Frontal cortex (tissue), 4 donors: ENCODE measurements at places on chromosomes 12 and 14.

DNA sequence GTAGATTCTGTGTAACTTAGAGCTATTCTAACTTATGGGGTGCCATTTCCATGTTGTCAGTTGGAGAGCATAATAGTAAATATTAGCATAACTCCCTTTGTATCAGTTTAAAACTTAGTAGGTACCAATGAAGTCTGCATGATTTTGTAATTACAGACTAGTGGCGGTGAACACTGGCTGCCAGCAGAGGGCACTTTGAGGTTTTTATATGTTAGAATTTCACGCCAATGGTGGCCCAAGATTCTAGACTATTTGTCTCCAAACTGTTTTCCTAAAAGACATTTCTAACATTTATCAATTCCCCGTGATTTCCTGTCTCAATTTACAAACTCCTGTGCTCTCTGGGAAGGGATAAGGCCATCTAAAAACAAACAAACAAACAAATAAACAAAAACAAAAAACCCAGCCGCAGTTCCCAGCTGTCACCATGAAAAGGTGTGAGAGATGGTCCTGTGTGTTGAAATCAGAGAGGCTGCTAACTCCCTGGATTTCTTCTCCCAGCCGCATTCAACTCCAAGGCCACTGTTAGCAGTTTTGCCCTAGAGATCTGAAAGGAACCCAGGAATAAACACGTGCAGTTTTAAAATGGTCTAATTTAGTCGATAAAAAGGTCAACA is 57.6 kb downstream of the BRMS1L start:
- DNase-seq: peak; percentile 35

DNA sequence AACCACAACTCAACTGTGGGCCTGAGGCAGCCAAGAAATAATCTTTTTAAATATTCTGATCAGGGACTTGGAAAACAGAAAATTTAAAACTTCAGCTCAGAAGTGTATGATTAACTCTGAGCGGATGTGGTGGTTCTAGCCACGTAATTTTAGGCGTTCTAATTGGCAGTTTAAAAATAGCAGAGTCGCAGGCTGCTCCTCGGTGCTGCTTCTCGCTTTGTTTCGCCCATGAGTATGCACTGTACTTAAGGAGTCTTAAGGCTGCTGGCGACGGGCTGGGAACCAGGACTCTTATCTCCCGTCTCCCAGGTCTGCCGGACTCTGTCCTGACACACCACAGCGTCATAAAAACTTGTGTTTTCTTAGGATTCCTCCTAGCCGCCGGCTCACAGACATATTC is 113.4 kb upstream of the PELI2 start:
- no peak for DNase-seq

DNA sequence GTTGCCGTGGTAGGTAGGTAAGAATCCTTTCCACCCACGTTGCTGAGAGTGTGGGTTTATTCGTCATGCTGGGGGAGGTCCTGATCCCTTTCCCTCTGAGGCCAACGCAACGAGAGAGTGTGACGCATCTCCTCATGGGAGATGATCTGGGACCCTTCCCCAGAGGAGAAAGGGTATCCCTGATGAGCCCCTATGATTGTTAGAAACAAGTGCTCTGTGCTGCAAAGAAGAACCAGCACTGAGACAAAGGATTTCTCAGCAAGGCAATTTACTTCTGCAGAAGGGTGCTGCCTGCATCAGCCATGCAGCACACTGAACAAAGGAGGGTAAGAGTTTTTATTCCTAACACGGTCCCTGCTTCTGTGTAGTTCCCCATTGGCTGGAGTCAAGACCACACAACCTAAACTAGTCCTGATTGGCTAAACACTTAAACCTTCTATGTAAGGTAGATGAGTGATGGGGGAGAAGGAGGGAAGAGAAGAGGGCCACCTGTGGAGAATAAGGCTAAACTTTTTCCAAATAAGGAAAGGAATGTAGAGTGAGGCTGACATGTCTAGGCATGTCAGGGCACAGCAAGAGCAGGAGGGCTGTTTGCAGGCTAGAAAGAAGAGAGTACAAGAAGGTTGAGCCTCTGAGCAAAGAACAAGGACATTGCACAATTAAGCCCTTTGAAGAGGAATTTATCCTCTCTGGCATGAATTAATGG is 21.3 kb downstream of the CLEC2A start:
- no peak for DNase-seq

DNA sequence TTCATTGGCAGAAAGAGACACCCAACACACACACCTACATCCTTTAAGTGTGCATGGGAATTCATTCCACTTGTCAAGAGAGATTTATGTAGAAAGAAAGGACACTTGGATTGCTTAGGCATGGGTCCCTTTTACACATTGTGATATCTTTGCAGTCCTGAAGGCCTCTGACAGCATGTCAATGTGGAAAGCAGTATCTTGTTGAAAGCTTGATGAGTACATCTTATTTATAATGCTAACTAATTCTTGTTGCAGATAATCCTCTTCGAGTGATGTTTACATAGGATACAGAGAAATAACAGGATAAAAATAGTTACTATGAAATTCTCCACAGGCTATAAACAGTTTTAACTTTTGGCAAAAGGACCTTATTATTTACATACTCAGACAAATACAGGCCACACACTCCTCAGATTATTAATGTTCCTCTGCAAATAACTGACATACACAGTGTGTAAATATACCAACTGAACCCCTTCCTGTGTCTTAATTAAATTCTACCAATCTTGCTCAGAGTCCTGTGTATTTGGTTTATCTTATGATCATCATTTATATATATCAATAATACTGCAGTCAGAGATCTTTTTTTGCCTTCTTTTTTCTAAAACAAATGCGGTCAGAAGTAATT is 111.8 kb upstream of the DIO2 start:
- DNase-seq: no peak

DNA sequence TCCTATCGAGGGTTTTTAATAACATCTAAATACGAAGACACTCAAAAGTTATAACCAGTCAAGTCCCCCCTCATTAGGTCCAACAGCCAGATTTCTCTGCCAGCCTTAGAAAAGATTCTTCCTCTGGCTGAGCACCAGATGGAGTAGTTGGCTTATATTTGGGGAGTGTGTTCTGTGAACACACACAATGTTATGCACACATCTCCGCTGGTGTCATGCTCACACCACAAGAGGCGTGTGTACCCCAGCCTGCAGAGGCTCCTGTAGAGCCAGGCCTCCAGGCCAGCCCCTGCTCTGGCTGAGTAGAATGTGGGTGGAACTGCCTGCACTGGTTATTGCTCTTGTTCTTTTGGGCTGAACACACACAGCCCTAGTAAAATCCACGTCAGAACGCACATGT is 64.0 kb downstream of the PIWIL1 start:
- DNase-seq: no peak

GRCh38 chr12:116188581-116188980 is 88.9 kb downstream of the MED13L start:
- no peak for DNase-seq

GRCh38 chr14:41490323-41490722 is 116.4 kb upstream of the LRFN5 start:
- DNase-seq: no peak

DNA sequence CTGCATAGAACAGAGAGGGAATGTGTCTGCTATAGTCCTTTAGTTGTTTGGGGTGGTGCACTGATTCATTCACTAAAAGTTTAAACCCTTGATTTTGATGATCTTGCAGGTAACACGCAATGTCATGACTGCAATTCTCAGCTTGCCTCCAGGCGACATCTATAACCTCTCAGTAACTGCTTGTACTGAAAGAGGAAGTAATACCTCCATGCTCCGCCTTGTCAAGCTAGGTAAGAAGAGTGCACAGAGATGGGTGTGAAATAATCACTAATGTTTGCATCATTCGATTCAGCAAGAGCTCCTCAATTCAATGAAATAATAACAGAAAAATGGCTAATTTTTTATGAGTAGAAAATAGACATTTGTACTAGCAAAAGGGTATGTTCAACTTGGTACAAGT is 203.7 kb downstream of the PTPRO start:
- no peak for DNase-seq

GRCh38 chr12:47901063-47901717 is 3.6 kb downstream of the VDR start:
- no peak for DNase-seq

DNA sequence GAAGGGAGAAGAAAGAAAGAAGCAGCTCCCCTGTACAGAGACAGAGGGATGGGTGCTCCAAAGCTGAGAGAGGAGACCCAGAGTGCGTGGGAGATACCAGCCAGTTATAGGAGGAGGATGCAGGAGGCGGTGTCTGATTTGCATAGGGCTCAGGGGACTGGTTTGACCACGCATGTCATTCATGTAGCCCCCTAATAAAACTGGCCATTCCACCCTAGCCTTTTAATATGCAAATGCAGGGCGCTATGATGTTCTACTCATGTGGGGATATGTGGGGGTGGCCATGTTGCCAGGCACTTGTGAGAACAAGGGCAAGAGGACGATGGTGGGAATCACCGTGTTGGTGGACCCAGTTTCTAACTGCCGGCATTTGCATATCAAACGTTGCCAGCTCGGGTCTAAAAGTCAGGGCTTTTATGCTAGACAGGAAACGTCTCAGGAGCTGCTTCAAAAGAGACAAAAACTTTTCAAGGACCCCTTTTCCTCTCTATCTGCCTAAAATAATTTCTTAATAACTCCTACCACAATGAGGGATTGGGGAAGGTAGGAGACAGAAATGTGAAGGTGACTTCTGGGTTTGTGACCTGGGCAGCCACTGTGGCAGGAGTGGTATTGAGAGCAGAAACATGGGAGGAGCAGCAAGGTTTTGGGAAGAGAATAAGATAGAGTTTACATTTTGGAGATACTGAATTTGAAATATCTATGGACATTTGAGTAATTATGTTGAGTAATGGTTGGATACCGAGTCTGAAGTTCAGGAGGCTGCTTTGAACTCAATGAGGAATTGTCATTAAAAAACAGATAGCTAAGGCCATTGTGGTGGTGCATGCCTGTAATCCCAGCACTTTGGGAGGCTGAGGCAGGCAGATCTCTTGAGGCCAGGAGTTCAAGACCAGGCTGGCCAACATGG is 2.2 kb upstream of the ATXN3 start:
- DNase-seq: no peak

DNA sequence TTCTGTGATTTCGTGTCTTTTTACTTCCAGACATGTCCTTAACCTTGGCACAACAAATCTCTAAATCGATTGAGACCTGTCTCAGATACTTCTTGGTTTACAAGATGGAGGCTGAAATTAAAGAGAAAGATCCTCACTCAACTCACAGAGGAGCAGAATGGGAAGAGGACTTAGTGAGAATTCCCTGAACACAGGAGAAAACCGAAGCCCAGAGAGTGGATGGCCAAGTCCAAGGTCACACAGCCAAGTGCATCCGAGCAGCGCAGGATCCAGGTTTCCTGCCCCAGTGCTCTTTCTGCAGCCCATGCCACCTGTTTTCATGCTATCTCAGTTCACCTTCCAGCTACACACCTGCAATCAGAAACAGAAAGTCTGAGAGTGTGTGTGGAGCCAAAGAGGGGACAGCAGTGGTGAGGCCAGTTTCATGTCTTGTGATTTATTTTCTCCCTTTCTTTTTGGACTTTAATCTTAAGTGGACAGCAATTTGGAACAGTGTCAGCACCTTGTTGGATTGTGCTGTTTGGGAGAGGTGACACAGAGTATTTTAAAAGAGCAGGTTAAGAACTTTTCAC is 22.9 kb upstream of the TCL1B start:
- DNase-seq: no peak

DNA sequence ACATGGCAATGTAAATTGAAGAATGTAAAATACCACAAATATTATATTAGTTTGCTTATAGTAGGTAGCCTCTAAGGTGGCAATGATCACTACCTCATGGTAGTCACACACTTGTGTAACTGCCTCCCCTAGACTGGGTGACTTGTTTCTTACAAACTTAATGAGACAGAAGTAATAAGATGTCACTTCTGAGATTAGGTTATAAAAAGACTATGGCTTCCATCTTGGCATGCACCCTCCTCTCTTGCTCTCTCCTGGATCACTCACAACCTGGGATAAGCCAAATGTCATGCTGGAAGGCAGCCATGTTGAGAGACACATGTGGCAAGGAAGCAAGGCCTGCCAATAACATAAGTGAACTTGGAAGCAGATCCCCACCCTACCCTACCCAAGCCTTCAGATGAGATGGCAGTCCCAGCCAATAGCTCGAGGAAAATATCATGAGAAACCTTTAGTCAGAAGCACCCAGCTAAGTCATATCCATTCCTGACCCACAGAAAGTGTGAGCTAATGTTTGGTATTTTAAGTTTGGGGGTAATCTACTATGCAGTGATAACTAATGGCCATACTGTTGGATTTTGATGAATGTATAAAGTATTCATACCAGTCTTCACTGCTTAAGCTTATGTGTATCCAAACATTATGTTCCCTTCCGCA is 43.3 kb downstream of the PPP1R12A start:
- no peak for DNase-seq

DNA sequence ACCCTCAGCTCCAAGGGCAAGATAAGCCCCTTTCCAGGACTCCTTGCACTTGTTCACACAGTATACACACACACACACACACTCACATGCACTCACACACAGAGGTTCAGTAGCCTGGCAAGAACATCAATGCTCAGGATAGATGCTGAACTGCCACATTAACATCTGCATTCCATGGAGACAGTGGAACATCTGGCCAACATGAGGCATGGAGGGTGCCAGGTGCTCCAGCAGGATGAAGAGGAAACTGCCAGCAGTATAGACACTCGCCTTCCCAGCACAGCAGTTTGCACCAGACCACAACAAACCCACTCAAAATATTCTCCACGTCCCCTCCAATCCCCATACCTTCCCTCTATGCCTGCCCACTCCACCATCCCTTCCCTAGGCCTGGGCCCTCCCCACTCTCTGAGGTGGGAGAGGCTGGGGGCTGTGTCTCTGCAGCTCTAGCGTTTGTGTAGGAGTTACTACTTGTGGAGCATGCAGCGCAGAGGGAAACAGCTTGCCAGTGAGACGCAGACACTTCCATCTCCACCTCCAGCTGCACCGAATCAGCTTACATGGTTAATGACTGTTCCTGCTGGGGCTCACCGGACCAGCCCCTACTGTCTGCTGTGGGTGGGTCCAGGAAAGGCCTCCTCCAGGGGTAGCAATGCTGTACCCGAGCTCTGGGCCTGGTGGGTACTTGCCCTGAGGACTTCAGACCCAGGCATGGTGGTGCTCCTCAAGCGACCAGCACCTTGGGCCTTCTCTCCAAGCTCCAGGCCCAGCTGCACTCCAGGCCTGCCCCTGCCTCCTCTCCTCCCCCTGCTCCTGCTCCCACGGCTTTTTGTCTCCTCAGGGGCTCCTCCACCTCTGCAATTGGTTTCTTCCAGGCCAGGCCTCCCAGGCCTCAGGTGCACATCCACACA is 18.6 kb upstream of the PLEKHG3 start:
- DNase-seq: no peak

DNA sequence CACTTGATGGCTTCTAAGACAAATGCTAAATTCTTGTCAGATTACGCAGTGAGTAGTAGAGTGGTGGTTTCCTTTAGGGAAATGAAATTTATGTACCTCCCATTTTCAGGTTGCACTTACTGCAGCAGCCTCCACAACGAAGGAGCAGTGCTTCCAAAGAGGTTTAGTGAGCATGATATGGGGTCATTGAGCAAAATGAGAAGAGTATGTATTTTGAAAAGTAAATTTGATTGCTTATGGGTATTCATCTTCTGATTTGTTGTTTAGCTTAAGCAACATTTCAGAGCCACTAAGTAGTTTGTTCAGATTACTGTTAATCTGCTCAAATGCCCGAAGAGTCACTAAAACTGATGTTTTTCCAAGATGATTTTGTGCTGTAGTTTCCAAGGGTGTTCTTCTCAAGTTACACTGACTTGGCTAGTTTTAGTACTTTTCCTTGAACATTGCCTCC is 493.6 kb downstream of the PCNX1 start:
- no peak for DNase-seq

- DNase-seq: no peak
These were observed 428.7 kb downstream of the RERGL start for GRCh38 chr12:17661250-17661649.

- DNase-seq: no peak
These were observed 693.0 kb downstream of the NRXN3 start for GRCh38 chr14:78863143-78863542.
